ENCODE measurements at places on chromosomes 16 and 17. TPM values are rescaled to one million over a fixed set of nuclear protein-coding genes. Genes with fewer than 3 reads are reported as not detected.

The CYLD gene
- 61.4 TPM for total RNA-seq

The ACSM3 gene
- total RNA-seq: 1.4 TPM

The ATP2A3 gene
- total RNA-seq: 0.06 TPM

The NDE1 gene
- total RNA-seq: 41.4 TPM

The DPEP2 gene
- total RNA-seq: 1.4 TPM

The B4GALNT2 gene
- total RNA-seq: under 0.01 TPM

The ZFP1 gene
- 8.2 TPM for total RNA-seq

The NAGS gene
- 2.0 TPM for total RNA-seq

All from bladder microvascular endothelial cell (primary cell).